ENCODE measurements at places on chromosomes 6 and 20.

DNA sequence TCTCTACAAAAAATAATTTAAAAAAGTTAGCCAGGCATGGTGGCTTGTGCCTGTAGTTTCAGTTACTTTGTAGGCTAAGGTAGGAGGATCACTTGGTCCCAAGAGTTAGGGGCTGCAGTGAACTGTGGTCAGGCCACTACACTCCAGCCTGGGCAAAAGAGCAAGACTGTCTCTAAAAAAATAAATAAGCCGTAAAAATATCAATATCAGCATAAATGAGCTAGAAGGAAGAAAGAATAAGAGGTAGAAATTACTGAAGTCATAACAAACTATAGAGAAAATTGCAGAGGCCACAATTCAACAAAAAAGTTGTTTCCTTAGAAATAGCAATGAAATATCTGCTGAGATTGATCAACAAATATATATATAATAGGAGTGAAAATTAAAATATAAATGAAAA is 827.3 kb upstream of the FLRT3 start:
- no peak for DNase-seq

GRCh38 chr6:158324136-158324535 is 11.9 kb downstream of the TULP4 start:
- peak; percentile 59 for DNase-seq

- DNase-seq = no peak
Observed at GRCh38 chr6:88890860-88891845, 72.3 kb downstream of the RNGTT start.

DNA sequence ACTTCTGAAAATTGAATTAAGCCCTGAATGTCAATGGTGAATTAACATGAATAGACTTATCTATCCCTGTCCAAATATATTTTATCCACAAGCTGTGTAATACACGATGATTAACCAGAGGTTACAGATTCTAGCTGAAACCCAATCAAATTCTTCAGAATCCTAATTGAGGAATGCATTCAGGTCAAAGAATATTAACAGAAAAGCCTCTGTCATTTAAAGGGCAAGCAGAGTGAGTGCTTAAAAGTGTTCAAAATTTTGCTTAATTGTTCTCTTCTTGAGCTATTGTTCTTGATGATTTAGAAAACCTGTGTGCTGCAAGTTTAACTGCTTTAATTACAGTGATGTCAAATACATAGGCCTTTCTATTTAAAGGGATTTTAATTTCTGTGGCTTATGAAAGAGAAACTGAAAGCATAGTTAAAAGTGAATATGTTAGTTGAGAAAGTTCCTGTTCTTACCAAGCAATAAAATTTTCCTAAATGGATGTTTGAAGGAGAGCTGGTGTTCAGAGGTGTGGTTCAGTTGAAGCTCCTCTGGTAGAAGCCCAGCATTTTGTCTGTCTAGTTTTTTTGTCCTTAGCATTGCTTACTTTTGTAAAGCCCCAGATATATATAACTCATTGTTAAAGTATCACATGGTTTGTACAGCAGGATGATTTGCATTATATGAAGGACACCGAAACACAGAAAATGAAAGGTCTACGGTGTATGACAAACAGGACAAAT is 466.3 kb upstream of the PLCB4 start:
- DNase-seq = no peak

GRCh38 chr6:98832284-98833056 is 1.9 kb upstream of the POU3F2 start:
- DNase-seq = peak; percentile 82

GRCh38 chr20:56839786-56840185 is 210.7 kb downstream of the TFAP2C start:
- DNase-seq = peak; percentile 82

- no peak for DNase-seq
Observed at GRCh38 chr20:19633985-19634384, 124.1 kb upstream of the RIN2 start.

DNA sequence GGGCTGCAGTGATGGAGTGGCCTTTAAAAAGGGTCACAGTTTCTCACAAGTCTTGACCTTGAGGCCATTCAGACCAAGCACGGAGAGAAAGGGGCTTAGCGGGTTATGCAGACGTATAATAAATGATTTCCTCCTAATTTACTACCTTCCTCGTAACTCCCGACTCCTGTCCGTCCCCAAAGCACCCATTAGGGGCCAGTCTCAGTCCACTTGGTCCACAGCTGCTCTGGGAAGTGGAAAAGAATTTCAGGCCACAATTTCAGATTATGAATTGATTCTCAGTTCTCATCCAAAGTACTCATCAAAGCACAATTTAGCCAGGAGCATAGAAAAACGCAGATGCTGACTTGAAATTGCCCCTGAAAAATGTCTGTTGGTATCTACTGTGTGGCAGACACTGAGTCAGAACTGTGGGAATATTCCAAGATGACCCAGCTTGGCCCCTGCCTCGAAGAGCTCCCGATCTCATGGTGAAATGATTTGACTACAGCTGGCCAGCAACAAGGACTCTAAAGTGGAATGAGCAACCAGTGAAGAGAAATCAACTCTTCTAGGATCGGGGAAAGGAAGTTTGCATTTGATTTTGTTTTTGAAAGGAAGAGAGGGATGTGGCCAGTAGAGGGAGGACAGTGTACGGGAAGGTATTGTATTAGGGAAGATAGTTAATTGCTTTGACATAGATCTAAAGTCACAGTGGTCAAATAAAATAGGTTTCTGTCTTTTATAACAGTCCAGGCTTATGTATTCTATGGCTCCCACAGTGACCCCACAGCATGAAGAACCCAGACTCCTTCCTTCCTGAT is 15.2 kb upstream of the STK35 start:
- peak; percentile 37 for DNase-seq

DNA sequence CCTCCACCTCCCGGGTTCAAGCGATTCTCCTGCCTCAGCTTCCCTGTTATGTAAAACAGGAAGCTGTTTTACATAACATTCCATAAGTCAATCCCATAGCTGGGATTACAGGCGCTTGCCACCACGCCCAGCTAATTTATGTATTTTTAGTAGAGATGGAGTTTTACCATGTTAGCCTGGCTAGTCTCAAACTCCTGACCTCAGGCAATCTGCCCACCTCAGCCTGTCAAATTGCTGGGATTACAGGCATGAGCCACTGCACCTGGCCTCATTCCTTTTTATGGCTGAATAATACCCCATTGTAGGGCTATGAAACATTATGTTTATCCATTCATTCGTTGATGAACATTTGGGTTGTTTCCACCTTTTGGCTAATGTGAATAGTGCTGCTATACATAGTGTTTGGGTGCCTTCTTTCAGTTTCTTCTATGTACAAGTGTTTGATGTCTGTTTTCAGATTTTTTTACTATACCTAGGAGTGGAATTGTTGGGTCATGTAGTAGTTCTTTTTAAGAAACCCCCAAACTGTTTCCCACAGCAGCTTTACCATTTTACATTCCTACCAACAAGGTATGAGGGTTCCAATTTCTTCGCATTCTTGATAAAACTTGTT is 138.7 kb upstream of the COL21A1 start:
- DNase-seq = no peak

DNA sequence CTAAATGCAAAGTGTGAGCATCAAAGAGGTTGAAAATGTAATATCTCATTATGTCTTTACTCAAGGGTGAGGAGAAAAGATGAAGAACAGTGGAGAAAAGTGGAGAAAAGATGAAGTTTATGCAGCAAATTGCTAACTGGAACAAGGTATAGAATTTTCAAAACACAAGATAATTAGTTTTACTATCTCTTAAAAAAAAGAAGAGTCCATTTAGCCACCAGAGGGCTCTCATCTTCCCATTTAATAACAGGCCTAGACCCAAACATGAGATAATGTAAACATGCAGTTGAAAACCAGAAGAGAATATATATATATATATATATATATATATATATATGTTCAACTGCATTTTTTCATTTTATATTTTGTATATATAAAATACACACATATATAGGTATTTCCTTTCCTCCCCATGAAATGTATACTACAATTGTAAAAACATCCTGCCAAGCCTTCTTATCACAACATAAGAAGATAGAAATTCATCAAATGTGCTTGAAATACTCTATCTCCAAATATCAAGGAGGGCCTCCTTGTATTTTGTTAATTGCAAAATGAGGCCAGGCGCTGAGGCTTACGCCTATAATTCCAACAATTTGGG is 78.4 kb downstream of the ADTRP start:
- DNase-seq = peak; percentile 55

GRCh38 chr6:78910010-78910409 is 42.7 kb downstream of the IRAK1BP1 start:
- DNase-seq = no peak

- peak; percentile 45 for DNase-seq
Observed at GRCh38 chr6:158016571-158017383, 35.1 kb downstream of the SYNJ2 start.

DNA sequence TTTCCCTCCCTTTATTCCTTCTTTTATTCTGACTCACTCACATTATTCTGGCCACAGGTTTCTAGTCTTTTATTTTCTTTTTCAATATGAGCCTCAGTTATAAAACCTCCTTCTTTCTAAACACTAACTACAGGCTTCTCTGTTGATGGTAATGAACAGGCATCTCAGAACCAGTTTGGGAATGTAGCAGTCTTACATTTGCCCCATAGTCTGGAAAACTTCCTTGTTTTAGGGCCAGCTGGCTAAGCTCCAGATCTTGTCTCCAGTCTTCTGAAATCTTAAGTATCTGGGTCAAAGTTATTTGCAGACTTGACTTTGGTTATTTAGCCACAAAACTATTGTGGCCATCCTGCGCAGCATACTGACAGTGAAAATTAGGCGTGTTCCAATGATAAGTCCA is 97.0 kb upstream of the MAN1A1 start:
- peak; percentile 50 for DNase-seq

- no peak for DNase-seq
Observed at GRCh38 chr6:84549917-84550316, 214.5 kb downstream of the TBX18 start.

GRCh38 chr6:14635934-14636591 is 518.5 kb downstream of the CD83 start:
- no peak for DNase-seq

DNA sequence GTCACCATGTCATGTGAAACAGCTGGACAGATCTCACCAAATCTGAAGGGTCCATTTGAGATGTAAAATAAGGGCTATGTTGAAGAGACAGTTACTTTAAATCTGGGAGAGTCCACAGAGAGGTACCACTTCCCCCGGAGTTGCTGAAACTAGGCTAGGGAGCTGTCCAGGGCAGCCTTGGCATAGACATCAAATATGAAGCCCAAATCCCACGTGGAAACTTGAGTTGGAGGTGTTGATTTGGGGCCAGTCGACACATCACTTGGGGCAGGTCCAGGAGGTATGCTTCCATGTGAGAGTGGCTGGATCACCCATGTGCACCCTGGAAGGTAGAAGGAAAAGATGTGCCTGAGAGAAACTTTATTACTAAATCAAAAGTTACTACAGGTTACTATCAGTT is 12.0 kb upstream of the SERPINB9 start:
- DNase-seq = no peak

GRCh38 chr6:117007659-117008058 is 130.6 kb downstream of the RFX6 start:
- DNase-seq = no peak

DNA sequence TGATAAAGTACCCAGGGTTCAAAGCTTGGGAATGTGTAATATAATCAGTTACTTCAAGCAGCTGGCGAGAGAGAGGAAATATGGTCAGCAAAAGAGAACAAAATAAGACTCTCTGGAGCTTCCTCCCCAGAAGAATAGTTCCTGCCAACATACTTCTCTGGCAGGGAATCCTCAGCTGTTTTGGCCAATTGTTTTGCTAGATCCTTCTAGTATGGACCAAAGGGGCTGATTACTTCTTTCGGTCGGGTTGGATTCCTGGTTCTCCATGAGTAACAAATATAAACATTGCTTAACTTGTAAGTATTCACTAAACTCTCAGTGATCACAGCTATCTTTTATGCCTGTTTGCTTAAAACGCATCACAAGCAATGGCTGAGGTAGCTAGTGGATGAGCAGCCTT is 31.4 kb upstream of the FBXO9 start:
- DNase-seq = peak; percentile 50

DNA sequence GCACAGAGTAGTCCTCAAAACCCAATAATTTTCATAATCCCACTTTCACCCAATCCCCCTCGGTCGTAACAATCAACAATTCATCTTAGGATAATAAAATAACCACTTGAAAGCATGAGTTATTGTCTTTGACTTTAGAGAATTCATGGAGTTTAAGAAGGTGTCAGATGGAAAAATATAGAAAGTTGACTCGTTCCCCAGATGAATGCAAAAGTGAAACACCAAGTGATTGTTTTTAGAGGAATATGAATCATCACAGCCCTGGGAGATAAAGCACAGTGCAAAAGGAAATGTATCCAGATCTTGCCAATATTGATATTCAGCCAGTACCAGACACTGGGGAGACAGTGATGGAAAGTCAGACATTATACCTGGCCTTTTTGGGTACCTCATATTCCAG is 860.5 kb downstream of the DHX35 start:
- peak; percentile 52 for DNase-seq

DNA sequence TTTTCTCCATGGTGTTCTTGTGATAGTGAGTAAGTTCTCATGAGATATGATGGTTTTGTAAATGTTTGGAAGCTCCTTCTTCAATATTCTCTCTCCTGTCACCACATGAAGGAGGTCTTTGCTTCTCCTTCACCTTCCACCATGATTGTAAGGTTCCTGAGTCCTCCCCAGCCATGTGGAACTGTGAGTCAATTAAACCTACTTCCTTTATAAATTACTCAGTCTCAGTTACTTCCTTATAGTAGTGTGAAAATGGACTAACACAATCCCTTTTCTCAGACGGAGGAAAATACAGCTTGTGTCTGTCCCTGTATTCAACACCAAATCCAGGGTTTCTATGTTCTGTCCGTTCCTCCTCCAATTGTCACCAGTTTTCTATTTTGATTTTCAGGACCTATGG is 181.0 kb downstream of the ALDH8A1 start:
- no peak for DNase-seq

DNA sequence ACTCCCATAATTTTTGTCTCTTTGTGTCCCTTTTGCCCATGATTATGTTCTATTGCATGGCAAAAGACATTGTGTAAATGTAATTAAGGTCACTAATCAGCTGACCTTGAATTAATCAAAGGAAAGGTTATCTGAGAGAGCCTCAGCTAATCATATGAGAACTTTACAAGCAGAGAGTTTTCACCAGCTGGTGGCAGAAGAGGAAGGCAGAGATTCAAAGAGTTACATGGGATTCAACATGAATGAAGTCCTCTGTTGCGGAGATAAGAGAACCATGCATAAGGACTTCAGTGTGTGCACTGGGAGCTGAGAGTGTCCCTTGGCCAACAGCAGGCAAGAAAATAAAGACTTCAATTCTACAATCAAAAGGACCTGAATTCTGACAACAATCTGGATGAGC is 494.1 kb upstream of the ARID1B start:
- DNase-seq = no peak

GRCh38 chr6:144493035-144493910 is 208.1 kb downstream of the UTRN start:
- DNase-seq = no peak

GRCh38 chr20:58519940-58520712 is 4.9 kb upstream of the APCDD1L start:
- DNase-seq = no peak

All from AG08395 (cell line).